HT-29 (cell line): ENCODE measurements at places on chromosomes 2 and 18.

- no peak for DNase-seq
These were observed 1109.2 kb downstream of the LRP1B start for GRCh38 chr2:141021611-141022010.

GRCh38 chr2:65686928-65687521 is 254.6 kb upstream of the SPRED2 start:
- peak; percentile 44 for DNase-seq

- DNase-seq, result no peak
These were observed 134.4 kb upstream of the ID2 start for GRCh38 chr2:8547284-8548064.

- DNase-seq, result no peak
These were observed 81.6 kb downstream of the SH3RF3 start for GRCh38 chr2:109210431-109211200.
